Esophagus squamous epithelium (tissue), 5 donors: ENCODE measurements at places on chromosomes 3 and 15. TPM values are rescaled to one million over a fixed set of nuclear protein-coding genes. Genes with fewer than 3 reads are reported as not detected.

DNA sequence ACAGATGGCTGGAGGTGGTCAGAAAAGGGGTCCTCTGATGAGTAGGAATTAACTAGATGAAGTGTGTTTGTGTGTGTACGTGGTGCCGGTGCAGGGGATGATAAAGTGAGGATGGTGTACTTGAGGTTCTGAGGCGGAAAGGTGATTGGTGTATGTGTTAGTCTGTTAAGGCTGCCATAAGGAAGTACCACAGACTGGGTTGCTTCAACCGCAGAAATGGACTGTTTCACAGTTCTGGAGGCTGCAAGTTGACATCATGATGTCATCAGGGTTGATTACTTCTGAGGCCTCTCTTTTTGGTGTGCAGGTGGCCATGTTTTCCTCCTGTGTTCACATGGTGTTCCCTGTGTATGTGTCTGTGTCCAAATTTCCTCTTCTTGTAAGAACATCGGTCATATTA lies 202.4 kb upstream of the RGMA start:
- no peaks in the 10 kb centered on the region for H3K27me3 ChIP-seq
- H3K4me3 ChIP-seq: no peak overlapping the region
- DNase-seq: no peak
- no peak overlapping the region for H3K27ac ChIP-seq
- no peaks in the 10 kb centered on the region for H3K36me3 ChIP-seq
- H3K4me1 ChIP-seq: no peaks in the 10 kb centered on the region

The GOLIM4 gene
- total RNA-seq: 9.1 TPM

DNA sequence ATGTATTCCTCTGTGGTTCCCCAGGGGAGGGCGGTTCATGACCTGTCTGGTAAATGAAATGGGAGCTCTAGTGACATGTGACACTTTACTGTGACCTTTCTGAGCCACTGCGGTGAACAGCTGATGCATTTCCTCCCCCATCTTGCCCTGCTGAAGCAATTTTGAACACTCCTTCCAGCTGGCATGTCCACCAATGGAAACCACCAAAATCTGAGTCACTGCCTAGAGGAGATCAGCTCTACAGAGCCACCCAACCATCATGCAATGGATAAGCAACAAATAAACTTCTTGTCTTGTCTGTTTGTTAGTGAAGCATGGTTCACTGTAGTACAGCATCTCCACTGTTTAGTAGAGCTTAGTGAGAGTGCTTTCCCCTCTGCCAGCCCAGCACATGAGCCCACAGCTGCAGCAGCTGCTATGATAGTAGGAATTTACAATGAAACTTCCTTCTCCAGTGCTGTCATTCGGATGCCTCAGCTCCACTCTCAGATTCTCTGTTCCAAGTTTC lies 479.4 kb downstream of the NTRK3 start:
- no peaks in the 10 kb centered on the region for H3K36me3 ChIP-seq
- H3K27me3 ChIP-seq: no peaks in the 10 kb centered on the region
- no peak overlapping the region for H3K4me3 ChIP-seq
- no peak overlapping the region for H3K27ac ChIP-seq
- no peak for DNase-seq

DNA sequence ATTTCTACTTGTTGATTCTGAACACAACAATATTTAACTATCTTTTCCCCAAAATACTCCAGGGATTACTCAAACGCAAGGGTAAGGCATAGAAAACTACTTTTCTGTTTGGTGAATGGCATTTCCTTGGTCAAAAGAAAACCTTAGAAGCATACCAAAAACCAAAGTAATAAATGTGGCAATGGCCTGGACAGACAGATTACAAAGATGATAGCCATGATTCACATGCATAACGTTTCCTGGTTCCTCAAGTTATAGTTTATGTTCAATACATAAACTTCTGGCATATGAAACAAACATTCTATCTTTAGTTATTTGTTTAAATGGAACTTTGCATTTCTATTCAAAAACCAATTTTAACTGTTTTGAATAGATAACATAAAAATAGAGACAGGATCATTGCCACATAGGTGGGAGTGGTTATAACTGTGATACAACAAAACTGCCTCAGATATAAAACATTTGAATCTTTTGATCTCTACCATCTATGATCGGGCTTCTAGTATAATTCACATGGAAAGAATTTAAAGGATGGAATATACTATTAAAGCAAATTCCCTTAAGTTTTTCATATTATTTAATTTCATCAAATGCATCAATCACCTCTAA lies 32.1 kb downstream of the FOXP1 start:
- no peaks in the 10 kb centered on the region for H3K27me3 ChIP-seq
- no peak for DNase-seq

DNA sequence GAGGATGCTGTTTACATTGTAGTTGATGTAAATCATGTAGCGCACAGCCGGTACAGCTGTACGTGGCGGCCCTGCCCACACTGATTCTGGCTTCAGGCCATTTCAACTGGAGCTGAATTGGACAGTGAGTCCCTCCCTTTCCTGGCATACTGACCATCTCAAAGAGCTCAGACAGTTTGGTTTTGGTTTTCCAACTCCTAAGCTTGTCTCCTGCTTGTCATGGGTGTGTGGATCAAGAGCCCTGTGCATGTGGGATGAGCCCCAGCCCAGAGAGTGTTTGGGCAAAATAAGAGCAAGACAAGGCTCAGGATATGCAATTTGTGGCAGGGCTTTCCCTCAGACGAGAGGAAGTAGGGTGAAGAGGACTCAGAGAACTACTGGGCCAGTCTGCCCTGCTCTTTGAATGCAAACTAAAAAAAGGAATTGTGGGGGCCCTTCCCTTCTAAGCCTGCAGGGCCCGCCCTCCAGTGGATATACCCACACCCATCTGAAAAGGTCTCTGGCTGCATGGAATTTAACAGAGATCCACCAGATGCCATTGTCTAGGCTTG lies 13.3 kb downstream of the ITGA11 start:
- H3K4me1 ChIP-seq: peaks cover 8% of the 10 kb centered on the region
- H3K27ac ChIP-seq: no peak overlapping the region
- no peaks in the 10 kb centered on the region for H3K27me3 ChIP-seq
- H3K4me3 ChIP-seq: no peak overlapping the region

DNA sequence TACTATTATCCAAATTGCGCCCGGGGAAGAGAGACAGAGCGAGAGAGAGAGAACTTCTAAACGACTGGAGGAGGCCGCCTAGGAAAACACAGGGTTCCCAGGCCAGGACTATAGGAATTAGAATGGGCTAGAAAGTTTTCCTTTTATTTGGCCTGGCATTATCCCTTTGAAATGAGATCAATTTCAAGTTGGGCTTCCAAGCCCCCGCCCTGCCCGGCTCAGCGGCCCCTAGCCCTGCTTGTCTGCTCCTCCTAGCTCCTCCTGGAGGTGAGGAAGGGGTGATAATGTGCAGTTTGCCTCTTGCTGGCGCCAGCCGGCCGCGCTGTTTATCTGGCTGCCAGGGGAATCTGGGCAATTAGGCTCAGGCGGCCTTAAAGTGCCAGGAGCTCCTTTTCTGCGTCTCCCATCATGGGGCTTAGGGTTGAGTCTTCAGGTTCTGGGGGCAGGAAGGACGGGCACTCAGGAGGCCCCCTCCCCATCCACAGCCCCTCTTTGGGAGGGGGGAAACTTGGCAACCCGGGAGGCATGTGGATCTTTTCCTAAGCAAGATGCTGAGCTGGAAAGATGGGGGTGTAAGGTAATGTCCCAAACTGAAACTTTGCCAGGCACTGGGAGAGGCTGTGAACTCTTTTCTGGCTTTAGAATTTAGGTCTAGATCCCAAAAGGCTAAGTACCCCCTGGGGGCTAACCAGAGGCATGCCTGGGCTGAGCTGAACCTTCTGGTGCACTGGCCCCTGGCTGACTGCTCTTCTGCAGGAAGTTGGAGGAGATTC lies 5.5 kb downstream of the SMAD6 start:
- no peaks in the 10 kb centered on the region for H3K36me3 ChIP-seq
- no peak overlapping the region for H3K4me3 ChIP-seq
- no peaks in the 10 kb centered on the region for H3K27me3 ChIP-seq
- H3K27ac ChIP-seq: peak overlapping the region; percentile 57
- no peak for DNase-seq

DNA sequence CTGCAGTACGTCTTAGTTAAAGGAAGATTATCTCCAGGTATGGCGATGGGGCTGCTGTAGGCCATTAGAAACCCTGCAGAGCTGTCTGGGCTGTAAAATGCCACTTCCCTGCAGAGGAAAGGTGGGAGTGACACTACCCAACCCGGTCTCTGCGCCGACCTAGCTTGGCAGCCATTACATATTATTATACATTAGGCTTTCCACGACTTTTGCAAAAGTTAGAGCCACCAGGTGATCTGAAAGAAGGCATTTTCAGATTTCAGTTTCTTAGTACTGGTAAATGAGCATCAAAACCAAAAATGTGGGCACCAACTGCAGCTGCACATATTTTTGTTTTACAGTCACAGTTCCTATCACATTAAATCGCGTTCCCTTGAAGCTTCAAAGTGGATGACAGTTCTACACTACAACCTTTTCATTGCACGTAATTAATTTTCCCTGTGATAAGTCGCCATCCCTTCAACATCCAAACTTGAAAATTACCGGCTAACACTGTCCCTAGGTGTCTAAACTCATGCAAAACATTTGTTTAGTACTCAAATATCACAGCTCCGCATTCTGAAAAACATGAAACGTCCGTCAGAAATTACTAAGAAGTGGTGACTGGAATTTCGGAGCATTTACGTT lies 81.4 kb upstream of the CHD2 start:
- peak overlapping the region; percentile 45 for H3K4me3 ChIP-seq
- peaks cover 19% of the 10 kb centered on the region for H3K4me1 ChIP-seq
- H3K36me3 ChIP-seq: no peaks in the 10 kb centered on the region
- peak overlapping the region; percentile 91 for H3K27ac ChIP-seq

The HYAL1 gene
- total RNA-seq: 6.1 TPM
